Left forelimb (tissue), 1 donor: ENCODE measurements at places on chromosomes 2 and 18.

- no peak for DNase-seq
Observed at GRCh38 chr2:130310881-130311280, 31.8 kb upstream of the IMP4 start.

DNA sequence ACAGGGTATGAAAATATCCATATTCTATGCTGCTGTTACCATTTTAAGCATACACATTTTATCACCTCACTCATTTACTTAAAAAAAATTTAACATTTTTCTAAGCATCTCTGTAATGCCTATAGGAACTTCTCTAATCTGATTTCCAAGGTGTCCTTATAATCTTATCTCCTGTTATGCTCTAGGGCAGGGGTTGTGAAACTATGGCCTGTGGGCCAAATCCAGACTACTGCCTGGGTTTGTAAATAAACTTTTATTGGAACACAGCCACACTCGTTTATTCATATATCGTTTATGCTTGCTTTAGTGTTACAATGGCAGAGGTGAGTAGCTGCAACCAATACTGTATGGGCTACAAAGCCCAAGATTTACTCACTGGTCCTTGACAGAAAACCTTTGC, 151.6 kb downstream of the RAPGEF4 start:
- no peak for DNase-seq

GRCh38 chr2:71614976-71615766, 161.8 kb downstream of the DYSF start:
- DNase-seq = peak; percentile 76

DNA sequence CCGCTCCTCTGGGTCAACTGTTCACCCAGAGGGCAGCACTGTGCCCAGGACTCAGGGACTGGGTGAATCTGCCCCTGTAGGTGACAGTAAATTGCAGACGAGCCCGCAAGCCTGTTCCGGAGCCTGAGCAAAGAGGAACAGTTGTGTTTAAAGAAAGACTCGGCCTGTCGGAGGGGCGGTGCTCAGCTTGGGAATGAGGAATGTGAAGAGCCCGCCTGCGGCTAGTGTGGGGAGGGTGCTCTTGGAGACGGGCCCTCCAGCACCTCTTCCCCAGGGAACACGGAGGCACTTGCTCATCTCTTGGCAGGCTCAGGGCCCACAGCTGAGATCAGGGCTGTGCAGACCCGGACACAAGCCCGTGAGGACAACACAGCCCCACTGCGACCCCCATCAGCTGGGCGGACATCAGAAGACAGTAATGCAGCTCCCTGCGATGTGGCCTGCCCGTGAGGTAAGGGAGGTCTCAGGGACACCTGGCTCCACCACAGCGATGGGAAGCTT, 299.0 kb downstream of the NDUFA10 start:
- peak; percentile 53 for DNase-seq

- no peak for DNase-seq
Observed at GRCh38 chr2:236545814-236546480, 23.7 kb upstream of the ACKR3 start.
